ENCODE measurements at places on chromosomes 16 and 17.

DNA sequence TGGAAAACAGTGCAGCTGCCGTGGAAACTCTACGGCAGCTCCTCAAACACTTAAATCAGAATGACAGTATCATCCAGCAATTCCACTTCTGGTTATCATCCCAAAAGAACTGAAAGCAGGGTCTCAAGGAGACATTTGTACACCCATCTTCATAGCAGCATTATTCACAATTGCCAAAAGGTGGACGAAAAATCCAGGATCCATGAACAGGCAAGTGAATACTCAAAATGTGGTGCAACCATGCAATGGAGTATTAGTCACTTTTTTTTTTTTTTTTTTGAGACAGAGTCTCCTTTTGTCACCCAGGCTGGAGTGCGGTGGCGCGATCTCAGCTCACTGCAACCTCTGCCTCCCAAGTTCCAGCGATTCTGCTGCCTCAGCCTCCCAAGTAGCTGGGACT, 10.6 kb upstream of the AATK start:
- no peak overlapping the region for H3K27ac ChIP-seq
- no peaks in the 10 kb centered on the region for H3K27me3 ChIP-seq
- H3K4me1 ChIP-seq = no peaks in the 10 kb centered on the region
- H3K36me3 ChIP-seq = no peaks in the 10 kb centered on the region

DNA sequence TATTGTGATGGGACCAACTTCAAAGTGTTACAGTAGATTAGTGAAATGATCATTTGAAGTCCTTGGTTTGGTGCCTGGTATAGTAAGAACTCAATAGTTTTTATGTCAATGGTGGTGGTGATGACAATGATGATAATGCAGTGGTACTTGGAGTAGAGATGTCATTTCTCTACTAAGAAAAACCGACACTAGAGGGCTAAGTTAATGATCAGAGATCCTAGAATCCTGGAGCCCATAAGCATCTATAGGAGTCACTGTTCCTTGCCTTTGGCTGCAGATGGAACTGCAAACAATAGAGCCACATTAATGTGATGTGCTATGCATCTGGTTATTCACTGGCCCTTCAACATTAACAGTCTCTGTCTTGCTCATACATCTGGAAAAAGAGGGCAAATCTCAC, 103.8 kb downstream of the ANKFN1 start:
- H3K4me3 ChIP-seq = no peak overlapping the region
- no peaks in the 10 kb centered on the region for H3K27me3 ChIP-seq
- no peak for DNase-seq
- no peak overlapping the region for H3K27ac ChIP-seq
- H3K36me3 ChIP-seq = no peaks in the 10 kb centered on the region
- no peaks in the 10 kb centered on the region for H3K4me1 ChIP-seq

- no peak overlapping the region for H3K4me3 ChIP-seq
- H3K27me3 ChIP-seq = no peaks in the 10 kb centered on the region
- no peaks in the 10 kb centered on the region for H3K4me1 ChIP-seq
- DNase-seq = no peak
- H3K27ac ChIP-seq = no peak overlapping the region
These were observed 6.9 kb downstream of the PHAF1 start for GRCh38 chr16:67116388-67117311.

- H3K27ac ChIP-seq = no peak overlapping the region
- H3K4me1 ChIP-seq = peaks cover 2% of the 10 kb centered on the region
- no peaks in the 10 kb centered on the region for H3K36me3 ChIP-seq
- H3K27me3 ChIP-seq = no peaks in the 10 kb centered on the region
These were observed 4.5 kb upstream of the TSPOAP1 start for GRCh38 chr17:58332778-58333735.

DNA sequence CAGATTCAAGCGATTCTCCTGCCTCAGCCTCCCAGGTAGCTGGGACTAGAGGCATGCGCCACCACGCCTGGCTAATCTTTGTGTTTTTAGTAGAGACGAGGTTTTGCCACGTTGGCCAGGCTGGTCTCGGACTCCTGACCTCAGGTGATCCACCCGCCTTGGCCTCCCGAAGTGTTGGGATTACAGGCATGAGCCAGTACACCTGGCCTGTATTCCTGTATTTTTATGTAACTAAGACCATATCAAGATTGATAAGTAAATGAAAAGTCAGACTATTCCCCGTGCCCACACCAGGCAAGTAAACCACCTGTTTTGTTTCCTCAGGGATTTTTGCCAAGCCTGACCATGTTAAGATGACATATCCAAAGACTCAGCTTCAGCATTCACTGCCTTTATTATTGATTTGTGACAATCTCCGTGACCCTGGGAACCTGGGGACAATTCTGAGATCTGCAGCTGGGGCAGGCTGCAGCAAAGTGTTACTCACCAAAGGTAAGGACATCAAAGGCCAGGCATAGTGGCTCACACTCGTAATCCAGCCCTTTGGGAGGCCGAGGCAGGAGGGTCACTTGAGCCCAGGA, 5.6 kb downstream of the MRM3 start:
- H3K27me3 ChIP-seq = no peaks in the 10 kb centered on the region
- H3K4me3 ChIP-seq = no peak overlapping the region
- H3K27ac ChIP-seq = no peak overlapping the region
- H3K36me3 ChIP-seq = peaks cover 62% of the 10 kb centered on the region
- no peak for DNase-seq

- H3K4me1 ChIP-seq = peaks cover 3% of the 10 kb centered on the region
- H3K27me3 ChIP-seq = no peaks in the 10 kb centered on the region
- no peak overlapping the region for H3K4me3 ChIP-seq
- DNase-seq = peak; percentile 66
- H3K27ac ChIP-seq = peak overlapping the region; percentile 38
These were observed 1.5 kb downstream of the CD68 start for GRCh38 chr17:7580604-7581575.

All from endodermal cell (in vitro differentiated cells).